ENCODE measurements at places on chromosomes 11 and 22.
A peak's percentile ranks its signal among the peaks of the same experiment; 100 is the strongest.

- no peak for DNase-seq
These were observed 17.7 kb upstream of the SMIM35 start for GRCh38 chr11:118104491-118104890.

DNA sequence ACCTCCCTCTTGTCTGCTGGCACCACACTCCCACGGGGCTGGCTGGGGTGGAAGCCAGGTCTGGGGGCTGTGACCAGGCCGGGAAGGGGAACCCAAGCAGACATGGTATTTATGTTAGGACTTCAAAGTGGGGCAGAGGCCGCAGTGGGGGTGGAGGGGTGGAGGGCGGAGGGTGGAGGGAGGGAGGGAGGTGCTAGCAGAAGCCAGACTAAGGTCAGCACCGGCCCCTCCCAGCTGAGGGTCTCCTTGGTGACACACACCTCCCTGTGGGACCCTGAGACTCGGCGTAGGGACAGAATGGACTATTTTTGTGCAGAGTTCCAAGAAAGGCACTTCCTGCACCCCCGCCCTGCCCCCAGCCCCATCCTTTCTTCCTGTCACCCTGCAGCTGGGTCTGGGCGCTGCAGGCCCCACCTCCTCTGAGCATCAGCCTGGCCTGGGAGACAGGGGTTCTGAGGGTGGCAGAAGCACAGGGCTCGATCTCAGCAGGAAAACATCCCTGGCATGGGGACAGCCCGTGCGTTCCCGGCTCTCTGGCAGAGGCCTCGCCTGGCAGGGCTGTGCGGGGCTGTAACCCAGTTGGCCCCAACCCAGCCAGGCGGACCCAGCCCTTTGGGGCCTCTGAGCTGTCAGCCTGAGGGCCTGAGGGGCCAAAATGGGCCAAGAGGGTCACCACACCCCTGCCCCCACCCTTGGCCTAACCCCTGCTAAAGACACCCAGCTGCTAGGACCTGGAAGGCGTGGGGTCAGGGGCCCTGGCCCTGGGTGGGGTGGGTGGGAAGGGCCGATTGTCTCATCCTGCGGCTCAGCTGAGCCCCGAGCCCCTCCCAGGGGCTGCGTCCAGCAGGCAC is 9.6 kb upstream of the CD248 start:
- peak; percentile 91 for DNase-seq

DNA sequence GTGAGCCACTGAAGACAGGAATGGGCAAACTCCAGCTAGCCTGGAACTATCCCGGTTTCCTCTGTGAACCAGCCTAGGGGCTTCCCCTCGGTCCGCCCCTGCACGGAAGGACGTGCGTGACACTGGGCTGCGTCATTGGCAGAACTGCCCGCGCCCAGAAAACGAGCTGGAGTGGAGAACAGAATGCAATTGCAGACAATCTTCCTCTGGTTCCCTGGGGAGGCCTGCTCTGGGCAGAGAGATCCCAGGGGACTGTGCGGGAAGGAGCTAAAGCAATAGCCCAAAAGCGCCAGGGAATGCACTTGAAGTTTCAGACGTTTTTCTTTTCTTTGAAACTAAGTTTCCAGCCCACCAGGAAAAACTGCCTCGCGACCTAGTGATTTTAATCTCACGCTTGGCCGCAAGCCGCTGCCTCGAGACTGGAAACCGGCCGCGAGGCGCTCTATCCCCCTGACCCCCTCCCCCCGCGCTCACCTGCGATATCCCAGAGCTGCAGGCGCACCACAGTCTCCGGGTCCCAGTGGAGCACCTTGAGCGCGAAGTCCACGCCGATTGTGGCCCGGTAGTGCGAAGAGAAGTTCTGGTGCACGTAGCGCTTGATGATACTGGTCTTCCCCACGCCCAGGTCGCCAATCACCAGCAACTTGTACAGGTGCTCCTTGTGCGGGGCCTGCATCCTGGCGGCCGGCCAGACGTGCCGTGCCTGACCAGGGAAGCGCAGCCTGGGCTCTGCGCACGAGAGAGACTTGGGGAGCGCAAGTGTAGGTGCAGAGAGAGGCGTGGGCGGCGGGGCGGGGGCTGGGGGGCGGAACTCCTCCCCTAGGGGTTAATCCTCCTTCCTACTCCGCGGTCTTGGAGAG is at the start of gene RAB38:
Gene RAB38 (minus strand): TSS at position 735 of the 860 bp plus-strand sequence. CDS start 59 bp downstream, at position 676.
- DNase-seq, result peak; percentile 72

- peak; percentile 55 for DNase-seq
These were observed 993.4 kb upstream of the FAT3 start for GRCh38 chr11:91231226-91231625.

DNA sequence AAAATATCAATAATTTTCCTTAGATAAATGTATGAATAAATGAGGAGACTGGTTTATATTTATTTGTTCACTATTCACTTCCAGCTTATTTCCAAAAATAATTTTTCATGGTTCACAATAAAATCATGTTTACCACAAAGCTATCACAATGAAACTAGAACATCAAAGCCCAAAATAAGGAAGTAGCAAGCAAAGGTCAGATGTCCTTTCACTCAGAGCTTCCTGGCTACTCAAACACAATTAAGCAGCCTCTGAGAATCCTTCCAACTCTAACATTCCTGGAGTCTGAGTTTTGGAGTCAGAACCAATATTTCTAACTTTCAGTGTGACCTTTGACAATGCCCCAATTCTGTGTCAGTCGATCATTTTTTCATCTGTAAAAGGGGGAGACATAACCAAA is 527.0 kb downstream of the SOX6 start:
- DNase-seq, result no peak

DNA sequence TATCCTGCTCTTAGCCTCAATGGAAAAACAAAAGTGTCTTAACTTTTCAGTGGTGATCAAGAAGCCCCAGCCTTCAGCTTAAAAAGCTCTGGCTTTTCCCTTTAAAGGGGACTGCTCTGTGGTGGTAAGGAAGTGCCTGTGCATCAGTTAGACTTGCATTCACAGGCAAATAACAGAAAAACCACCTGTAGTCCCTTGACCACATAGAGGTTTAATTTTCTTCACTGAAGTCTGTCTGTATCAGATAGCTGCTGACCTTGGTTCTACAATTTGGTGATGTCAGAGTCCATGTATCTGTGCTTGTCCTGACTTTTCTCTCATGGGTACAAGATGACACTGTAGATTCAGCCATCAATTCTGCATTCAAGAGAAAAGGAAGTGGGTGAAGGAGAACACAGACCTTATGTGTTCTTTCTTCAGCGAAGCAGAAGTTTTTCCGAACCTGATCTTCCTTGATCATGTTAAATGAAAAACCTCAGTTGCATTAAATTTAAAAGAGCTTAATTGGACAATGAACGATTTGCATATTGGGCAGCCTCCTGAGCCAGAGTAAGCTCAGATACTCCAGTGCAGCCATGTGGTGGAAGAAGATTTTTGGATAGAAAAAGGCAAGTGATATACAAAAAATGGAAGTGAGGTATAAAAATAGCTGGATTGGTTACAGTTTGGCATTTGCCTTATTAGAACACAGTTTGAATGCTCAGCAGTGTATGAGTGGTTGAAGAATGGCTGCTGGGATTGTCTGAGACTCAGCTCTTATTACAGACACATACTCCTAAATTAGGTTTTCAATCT is 43.2 kb upstream of the RDX start:
- no peak for DNase-seq

Measured in fibroblast of skin of scalp (primary cell).